ENCODE measurements at places on chromosomes 2 and 18.

DNA sequence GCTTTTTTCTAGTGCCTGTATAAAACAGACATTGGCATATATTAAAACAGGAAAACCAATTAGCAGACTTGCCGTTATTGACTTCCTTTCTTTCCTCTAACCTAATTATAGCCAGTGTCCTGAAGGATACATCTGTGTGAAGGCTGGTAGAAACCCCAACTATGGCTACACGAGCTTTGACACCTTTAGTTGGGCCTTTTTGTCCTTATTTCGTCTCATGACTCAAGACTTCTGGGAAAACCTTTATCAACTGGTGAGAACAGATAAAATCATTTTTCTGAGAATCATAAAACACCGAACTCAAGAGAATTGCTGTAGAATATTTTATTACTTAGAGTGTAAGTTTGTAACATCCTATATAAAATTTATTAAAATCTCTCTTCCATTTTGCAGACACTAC is 74.3 kb downstream of the SCN2A start:
- DNase-seq, result no peak

DNA sequence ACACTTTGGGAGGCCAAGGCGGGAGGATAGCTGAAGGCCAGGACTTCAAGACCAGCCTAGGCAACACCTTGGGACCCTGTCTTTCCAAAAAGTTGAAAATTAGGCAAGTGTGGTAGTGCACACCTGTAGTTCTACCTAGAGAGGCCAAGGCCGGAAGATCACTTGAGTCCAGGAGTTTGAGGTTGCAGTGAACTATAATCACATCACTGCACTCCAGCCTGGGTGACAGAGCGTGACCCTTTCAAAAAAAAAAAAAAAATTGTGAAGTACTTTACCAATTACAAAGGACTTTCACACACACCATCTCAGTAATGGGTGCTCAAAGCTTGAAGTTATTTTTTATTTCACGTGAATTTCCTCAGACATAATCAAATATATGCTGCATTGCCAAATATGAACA is 65.0 kb downstream of the ATAD2B start:
- DNase-seq, result no peak

DNA sequence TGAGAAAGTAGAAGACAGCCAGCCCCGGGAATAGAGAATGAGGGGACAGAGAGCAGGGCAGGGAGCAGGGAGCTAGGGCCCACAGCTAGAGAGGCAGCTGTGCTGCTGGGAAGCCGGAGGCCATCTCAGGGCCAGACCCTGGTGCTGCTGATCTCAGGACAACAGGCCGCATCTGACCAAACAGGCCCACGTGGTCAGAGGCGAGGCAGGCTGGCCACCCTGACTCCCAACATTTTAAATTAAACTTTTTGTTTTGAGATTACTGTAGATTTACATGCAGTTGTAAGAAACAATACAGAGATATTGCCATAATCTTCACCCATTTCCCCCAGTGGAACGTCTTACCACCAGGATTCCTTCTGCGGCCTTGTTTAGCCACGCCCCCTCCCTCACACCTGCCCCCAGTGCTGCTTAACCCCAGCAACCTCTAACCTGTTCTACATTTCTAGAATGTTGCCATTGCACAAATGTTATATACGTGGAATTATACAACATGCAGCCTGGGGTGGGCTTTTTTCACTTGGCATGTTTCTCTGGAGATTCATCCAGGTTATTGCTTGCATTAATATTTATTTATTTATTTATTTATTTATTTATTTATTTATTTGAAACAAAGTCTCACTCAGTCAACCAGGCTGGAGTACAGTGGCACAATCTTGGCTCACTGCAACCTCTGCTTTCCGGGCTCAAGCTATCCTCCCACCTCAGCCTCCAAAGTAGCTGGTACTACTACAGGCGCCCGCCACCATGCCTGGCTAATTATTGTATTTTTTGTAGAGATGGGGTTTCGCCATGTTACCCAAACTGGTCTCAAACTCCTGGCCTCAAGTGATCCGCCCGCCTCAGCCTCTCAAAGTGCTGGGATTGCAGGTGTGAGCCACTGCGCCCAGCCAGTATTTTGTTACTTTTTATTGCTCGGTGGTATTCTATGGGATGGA is 48.6 kb upstream of the GPR17 start:
- no peak for DNase-seq

- no peak for DNase-seq
Observed at GRCh38 chr2:222862106-222862908, 1.5 kb downstream of the ACSL3 start.

GRCh38 chr2:6671913-6672312 is 193.8 kb downstream of the CMPK2 start:
- no peak for DNase-seq

DNA sequence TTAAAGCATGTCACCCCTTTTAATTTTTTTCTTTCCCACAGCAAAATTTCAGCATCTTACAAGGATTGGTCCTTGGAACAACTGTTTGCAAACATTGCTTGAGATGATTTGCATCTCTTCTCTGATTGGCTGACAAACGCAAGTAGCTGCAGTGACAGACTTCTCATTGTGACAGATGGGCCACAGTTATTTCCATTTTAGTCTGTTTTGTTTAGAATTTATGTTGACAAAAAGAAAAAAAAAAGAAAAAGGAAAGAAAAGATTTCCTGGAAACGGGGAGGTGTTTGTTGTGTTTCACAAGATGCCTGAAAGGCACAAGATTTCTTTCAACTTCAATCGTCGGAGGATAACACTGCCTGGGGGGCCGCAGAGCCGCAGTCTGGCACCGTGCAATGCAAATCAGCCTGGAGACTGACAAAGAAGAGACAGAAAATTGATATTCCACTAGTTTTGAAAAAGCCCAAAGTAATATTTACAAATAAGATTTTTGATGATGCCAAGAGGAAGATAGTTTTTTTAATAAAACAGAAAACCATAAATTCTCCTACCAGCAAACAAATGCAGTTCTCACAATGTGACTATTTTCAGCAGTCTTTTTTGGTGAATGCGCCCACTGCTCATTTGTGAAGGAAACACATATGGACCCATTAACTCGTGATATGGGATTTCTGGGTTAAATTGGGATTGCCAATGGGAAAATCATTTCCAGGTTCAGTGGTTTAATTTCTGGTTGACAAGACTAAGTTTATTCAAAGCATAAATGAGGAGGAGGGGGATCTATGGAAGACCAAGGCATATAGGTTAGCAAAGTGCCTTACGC is 296.2 kb upstream of the SMIM21 start:
- no peak for DNase-seq

GRCh38 chr2:22947741-22948140 is 437.2 kb upstream of the KLHL29 start:
- DNase-seq, result no peak

- DNase-seq, result no peak
Observed at GRCh38 chr2:105617631-105618350, 126.9 kb upstream of the NCK2 start.

DNA sequence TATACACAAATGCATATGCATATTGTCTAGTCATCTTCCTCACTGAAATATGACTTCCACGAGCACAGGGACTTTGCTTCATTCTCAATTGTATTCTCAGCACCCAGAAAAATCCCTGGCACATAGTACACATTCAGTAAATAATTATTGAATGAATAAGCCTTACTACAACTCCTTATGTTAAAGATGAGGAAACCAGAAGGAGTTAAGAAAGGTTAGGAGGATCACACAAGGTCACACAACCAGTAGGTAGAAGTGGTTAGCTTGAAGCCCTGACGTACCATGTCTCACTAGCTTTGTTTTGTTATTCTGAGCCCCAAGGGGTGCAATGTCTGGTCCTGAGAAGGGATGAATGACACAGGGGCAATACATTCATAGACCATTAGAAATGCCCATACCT is 220.9 kb upstream of the PID1 start:
- DNase-seq, result no peak

DNA sequence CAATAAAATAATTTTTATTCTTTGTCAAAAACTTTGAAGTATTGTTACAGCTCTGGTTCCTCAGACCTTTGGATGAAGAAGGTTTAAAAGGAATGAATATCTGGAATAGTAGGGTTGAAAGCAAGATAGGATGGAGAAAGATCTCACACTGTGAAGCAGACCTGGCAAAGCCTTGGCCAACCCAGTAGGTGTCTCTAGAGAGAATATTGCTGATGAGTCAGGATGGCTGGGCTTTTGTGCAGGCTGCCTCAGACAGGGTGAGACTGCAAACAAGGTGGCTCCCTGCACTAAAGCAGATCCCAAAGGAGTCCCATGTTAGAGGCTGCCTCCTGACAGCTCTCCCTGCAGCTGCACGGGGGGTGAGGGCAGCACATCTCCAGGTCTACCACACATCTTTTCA is 226.0 kb upstream of the ITGA4 start:
- DNase-seq, result no peak

DNA sequence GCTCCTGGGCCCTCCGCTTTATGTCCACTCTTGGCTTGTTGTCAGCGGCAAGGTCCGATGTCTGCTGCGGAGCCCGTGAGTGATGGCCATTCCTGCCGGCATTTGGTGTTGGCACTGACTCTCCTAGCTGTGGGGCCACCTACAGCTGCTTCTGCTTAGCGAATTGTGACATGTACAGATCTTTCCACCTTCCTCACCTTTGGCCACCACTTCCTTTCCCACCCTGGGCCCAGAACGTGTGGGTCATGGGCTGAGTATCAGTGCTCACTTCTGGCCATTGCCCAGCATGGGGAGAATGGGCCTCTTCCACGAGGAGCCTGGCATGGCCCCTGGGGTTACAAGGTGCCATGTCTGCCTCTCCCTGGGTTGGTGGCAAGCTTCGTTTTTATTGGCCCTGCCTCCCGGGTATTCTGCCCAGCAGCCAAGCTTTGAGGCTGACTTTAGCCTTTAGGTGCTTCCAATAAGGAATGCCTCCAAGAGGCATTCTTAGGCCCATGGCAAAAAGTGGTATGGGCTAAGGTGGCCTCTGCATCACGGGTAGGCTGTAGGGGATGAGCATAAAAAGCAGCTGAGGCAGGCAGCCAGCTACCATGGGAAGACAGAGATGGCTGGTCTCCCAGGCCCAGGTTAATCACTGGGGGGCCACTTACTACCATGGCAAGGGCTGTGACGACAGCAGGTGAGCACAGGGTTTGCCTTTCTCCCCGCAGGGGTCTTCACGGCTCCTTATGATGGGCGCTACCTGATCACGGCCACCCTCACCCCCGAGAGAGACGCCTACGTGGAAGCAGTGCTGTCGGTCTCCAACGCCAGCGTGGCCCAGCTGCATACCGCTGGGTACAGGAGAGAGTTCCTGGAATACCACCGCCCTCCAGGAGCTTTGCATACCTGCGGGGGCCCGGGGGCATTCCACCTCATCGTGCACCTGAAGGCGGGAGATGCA is 65.8 kb downstream of the EMILIN2 start:
- DNase-seq, result no peak

DNA sequence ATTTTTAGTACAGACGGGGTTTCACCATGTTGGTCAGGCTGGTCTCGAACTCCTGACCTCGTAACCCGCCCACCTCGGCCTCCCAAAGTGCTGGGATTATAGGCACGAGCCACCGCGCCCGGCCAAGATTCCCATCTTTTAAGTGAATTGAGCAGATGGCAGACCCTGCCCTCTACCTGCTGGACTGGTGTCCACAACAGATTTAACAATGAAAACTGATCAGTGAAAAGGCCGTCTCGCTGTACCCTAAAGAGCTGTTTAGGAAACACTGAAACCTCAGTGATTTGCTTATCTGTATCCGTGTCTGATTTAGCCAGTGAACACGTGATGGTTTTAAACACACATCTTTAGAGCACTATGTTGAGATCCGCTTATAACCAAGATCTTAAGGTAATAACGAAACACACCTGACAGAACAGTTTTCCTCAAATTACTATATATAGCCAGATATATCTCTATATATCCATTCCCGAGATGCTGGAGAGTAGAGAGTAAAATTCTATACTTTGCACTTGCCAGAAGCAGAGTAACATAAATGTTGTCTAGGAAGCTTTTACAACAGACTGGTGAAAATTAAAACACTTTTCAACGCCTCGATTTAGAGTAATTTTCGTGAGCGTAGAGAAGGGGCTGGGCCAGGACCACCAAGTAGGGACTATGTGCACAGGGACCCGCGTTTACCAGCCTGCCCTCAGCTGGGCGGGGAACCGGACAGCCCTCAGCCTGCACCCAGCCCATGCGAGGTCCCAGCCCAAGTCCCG is 594 bp downstream of the FAM161A start:
- no peak for DNase-seq

DNA sequence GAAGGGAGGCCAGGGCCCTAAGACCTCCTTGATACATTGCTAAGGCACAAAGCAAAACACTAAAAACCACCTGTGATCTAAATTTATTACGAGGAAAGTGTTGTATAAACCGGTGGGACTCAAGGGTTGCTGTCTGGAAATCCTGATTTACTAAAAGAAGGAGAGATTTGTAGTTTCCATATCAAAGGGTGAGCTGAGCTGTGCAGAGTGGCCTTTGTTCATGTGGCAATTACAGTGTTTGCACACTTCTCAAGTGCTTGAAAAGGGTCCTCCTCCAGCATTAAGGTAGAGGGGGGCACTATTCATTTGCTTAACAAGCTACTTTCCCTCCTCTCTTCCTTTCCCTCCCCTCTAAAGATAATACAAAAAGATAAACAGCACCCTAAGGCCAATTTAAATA is 30.5 kb upstream of the ITGA4 start:
- no peak for DNase-seq

GRCh38 chr18:9140381-9140780 is 3.8 kb downstream of the ANKRD12 start:
- no peak for DNase-seq

DNA sequence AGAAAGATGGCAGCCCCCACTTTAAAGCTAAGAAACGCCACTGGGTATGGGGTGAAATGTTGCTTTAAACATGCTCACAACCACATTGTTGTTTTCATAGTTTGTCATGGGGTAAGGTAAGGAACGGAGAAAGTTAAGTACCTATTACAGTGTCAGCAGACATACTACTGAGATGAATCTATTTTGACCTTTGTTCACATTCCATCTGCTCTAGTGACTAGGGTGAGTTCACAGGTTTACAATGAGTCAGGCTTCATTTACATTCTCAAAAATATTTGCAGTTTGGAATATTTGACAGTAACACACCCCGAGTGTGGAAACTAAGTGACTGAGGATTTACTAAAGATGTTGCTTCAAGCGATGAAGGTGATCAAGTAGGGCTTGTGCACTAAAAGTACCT is 428.7 kb upstream of the ACVR2A start:
- no peak for DNase-seq

GRCh38 chr2:64839844-64840243 is 149.4 kb upstream of the SLC1A4 start:
- DNase-seq, result no peak

- DNase-seq, result no peak
Observed at GRCh38 chr2:5121642-5122041, 570.5 kb upstream of the SOX11 start.
